ENCODE measurements at places on chromosomes 7 and 10.

DNA sequence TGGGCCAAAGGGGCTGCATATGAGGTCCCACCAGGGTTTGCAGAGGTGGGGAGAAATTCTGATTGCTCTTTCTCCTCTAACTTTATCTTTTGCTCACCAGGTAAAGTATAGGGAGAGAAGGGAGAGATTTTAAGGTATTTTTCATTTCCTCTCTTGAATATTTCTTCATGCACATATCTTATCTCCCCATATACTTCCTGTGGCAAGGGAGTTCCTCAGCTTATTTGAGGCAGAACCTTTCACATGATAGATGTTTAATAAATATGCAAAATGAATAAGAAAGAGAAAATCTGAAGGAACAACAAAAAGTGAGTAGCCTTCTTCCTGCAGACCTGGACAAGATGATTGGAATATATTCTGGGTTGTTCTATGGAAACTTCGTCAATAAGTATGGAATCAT, 67.4 kb upstream of the PDCD4 start:
- no peak for DNase-seq

DNA sequence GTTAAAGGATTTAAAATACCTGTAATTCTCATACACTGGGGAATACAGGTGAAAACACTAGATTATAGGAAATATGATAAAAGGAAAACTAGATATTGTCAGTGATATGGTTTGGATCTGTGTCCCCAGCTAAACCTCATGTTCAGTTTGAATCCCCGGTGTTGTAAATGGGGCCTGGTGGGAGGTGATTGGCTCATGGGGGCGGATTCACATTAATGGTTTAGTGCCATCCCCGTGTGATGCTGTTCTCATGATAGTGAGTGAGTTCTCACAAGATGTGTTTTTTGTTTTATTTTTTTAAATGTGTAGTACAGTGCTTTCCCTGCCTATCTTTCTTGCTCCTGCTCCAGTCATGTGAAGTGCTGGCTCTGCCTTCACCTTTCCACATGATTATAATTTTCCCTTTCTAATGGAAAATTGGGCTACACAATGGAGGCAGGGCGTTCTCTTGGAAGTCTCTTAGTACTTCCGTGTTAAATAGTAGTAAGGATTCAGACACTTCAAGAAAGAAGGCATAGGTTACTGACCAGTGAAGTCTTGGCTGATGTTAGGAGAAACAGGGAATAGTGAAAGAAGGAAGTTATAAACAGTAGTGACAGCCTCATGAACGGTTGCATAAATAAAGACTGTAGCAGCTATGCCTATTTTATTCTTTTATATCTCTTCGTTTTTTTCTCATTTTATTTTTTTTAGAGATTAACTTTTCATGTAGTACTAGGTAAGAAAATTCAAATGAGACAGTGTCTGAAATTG, 386.4 kb downstream of the SUGCT start:
- DNase-seq, result no peak

DNA sequence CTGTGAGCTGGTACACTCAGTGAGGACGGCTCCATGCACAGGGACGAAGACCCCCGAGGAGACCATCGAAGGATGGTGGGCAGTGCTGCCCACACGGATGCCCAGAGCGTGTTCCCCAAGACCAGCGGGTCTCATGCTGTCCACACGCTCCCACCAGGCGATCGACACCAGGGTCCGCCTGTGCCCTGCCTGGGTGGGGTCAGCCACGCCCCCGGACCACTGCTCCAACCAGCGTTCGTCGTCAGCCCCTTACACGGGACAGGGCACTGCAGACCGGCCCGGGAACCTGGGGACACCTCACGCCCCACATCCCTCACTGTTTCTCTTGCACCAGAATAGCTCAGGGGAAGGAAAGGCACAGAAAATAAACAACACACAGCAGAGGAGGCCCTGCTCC, 223.5 kb downstream of the DNAJB6 start:
- DNase-seq, result no peak

DNA sequence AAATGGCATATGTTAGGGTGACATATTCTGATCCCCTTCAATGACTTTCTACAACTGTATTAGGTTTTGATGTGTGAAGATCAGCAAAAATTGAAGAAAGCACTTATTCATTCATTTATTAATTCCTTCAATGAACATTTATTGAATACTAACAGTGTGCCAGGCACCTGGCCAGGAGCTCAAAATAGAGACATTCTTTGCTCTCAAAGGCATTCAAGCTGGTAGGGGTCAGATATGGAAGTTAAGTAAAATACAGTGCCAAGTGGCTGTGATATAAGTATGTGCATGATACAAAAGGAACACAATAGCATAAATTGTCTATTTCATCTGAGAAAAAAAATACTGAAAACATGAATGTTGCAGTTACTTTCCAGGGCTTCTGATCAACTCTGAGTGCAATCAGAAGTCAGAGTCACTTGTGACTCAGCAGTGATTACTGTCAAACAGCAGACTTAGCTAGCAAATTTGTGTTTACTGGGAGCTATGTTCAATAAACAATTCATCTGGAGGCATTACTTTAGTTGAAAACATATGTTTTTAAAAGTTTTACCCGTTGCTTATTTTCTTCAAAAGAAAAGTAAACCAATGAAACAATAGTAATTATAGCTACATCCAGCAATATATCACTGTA, 60.4 kb upstream of the CACNB2 start:
- no peak for DNase-seq

GRCh38 chr7:1137517-1138167, 22.4 kb downstream of the ZFAND2A start:
- no peak for DNase-seq

DNA sequence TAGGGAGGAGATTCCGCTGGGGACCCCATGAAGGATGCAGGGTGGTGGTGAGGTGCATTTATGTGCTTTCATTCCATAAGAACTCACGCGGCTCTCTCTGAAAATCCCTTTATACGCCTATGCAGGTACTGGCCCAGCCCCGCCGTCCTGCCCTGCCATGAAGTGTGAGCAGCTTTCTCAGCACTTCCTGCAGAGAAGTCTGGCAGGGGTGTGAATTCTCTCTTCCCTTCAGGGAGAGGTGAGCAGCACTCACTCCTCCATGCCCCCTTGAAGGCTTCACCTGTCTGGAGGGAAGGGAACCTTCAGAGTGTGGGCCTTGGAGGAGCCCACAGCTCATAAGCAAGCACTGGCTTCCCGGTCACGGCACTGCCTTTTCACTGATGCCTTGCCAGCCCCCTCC, 34.0 kb downstream of the PPP2R2D start:
- no peak for DNase-seq

DNA sequence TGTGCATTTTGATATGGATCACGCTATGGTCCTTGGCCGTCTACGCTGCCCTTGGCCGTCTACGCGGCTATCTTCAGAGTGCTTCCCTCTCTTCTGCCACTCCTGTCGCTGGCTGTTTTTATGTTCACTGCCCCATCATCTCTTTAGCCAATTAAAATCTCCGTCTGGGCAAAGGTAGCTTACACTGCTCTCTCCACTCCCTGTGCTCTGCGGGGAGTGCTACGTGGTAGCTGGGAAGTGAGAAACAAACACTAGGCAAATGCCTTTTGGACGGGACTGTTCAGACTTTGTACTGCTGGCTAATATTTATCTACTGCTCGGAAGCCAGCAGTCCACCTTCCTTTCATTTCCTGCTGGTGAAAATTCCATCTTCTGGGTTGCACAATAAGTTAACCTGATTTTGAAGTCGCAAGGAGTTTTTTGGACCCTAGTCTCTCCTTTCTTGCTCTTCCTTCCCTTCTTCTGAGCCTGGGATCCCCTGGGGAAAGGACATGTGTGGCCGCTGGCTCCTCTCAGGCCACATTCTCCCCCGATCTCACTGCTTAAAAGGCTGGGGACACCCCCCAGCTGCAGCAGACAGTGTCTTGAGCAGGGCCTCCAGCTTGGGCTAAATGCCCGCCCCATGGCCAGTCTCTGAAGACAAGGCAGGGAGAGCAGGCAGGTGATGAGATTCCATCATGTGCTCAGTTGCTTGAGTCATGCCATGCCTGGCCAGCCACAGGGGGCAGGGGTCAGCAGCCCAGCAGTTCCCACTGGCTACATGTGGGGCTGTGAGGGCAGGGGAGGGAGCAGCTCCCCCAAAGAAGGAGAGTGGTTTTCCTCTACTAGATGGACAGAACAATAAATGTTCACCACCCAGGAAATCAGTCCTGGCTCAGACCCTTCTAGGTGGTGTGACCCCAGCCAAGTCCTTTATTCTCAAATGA, 25.5 kb upstream of the RBM33 start:
- DNase-seq, result no peak

GRCh38 chr10:120824881-120825309, 26.3 kb upstream of the WDR11 start:
- DNase-seq, result peak; percentile 57

All from OCI-M1 (cell line).